Left ventricle myocardium inferior (tissue), 1 donor: ENCODE measurements at places on chromosomes 6 and 20.

- no peak for DNase-seq
Measured at GRCh38 chr6:161463071-161463470, 189.2 kb upstream of the AGPAT4 start.

- no peak for DNase-seq
Measured at GRCh38 chr6:36443471-36444428, 950 bp downstream of the KCTD20 start.

DNA sequence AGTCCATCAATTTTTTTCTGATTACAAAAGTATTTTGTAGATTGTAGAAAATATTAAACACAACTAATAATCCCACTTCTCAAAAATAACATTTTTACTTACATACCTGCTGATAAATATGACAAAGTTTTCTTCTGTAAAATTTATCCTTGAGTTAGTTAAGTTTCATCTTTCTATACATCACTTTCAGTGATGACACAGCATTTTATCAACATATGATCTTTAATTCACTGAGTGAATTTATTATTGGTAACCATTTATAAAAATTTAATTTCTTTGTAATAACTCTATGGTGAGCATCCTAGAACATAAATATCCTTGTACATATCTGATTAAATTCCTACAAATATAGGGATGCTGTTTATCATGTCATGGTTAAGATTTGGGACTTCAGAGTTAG is 385.0 kb upstream of the SLC35B3 start:
- no peak for DNase-seq

DNA sequence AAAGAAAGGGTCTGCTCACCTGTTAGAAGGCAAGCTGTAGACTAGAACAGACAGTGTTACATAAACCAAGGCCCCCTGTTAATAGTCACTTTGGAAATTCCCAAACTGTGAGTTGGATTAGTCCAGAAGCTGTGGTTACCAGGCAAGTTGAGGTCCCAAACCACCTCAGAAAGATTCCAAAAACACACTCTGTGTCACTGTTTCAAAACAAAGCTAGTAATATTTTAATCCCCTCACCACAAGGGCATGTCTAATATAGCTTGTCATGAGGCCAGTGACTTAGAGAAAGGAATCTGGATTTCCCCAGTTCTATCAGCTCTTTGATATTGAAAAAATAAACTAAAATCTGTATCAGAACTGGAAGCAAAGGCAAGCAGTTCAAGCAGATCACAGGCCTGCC is 244.6 kb downstream of the HAO1 start:
- DNase-seq, result no peak

DNA sequence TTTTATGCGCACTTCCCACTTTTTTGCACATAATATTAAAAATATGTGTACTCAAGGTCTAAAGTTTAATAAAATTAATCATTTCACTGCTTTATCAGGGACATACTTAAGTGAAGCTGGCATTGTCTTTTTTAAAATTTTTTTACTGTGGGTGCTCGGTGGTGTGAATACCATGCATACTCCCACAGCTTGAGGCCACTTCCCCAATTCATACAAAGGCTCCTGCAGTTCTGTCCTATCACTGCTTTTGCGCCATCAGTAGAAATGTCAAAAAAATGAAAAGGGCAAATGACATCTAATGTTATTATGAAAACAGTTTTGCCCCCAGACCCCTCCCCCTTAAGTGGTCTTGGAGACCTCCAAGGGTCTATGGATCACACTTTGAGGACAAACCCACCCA is 464.1 kb upstream of the ARID1B start:
- DNase-seq, result no peak

DNA sequence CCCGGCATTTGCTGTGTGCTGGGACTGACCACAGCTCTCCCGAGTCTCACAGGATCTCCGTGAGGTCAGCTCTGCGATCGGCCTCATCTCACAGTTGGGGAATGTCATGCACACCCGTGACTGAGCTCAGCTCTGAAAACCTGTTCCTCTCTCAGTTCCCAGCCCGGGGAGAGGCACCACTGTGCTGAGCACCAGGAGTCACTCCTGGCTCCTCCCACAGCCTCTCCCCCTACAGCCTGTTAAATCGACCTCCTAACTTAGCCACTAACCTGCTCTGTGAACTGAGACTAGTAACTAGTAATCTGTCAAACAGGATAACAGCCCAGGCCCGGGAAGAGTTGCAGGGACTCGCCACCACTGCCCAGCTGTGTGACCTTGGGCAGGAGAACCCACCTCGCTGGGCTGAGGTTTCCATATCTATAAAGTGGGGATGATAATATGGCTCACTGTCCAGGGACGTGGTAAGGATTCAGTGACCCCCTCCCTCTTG is 20.1 kb upstream of the NOL4L start:
- DNase-seq, result no peak

DNA sequence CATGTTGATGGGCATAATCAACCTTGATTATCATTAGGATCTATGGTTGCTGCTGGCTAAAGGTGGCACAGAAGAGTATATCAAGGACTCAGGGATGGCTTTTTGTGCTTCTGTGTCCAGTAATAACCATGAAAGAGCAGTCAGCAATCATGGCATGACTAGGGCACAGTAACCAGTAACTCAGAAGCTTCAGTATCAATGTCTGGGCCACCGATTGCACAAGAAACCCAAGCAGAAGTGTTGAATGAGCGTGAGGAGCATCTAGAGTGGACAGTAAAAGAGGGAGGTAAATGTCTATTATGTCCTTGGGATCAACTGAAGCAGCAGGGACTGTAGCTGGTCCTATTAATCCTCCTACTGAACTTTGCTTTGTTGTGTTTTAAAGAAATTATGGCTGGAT is 81.5 kb upstream of the F13A1 start:
- no peak for DNase-seq

GRCh38 chr6:86152546-86152945 is 509.9 kb upstream of the SYNCRIP start:
- DNase-seq, result no peak

DNA sequence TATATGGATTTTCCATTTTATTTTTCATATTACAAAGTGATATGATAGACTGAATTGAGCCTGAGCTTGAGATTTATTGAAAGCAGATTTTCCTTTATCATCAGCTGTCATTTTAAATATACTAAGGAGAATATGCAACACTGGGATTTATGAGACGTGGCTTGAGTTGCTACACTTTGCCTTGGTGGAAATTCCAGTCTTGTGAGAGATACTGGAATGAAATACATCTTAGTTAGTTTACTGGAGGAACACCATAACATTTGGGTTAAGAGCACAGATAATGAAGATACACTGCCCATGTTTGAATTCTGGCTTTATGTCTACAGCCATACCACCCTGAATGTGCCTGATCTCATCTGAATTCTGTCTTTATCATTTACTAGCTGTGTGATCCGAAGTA is 86.5 kb upstream of the IFNGR1 start:
- no peak for DNase-seq

GRCh38 chr6:106360989-106361430 is 493 bp downstream of the CRYBG1 start:
- DNase-seq, result no peak

DNA sequence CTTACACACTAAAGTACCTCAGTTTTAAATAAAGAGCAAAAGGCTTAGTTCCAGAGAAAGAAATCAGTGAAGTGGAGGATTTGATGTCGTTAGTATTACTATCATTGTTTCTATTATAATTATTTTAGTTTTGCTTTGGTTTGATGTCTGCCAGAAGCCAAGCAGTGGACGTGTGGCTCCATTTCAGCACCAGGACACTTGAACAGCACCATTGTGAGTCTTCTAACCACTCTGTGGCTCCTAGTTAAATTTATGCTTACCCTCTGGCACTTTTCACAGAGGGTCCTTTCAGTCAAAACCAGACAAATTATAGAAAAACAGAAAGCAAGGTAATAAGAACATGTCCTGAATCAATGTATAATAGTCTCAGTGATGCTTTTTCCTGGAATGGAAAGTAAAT is 3.4 kb downstream of the COL9A1 start:
- no peak for DNase-seq

DNA sequence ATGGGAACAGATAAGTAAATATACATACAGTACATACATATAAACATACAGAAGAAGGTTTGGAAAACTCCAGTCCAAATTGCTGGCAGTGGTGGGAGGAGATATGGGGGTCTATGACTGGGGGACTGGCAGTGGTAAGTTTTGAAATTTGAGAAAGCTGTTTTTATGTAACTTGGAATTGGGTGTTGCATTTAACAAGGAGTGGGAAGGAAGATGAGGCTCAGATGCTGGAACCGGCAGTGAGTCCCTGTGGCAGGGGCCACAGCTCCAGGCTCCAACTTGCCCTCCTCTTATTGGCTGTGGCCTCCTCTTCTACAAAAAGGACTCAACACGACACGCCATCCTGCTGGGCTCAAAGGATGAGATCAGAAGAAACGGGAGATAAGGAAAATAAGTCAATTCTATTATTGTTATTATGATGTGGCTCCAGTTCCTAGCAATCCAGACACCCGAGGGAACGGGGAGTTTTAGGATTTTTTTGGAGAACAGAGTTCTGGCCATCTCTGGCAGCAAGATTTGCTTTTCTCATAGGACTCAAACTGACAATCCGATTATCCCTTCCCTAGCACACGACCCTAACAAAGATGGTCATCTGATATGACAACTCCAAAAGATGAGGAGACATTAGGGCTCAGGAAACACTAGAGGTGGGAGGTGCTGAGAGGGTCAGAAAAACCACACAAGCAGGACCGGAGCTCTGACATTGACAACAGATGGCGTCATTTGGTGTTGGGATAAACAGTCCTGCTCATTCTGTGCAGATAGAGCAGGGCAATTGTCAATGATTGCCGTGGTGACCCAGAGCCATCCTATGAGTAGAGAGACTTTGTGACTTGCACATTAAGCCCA is 6.0 kb upstream of the TGM2 start:
- DNase-seq, result peak; percentile 42

DNA sequence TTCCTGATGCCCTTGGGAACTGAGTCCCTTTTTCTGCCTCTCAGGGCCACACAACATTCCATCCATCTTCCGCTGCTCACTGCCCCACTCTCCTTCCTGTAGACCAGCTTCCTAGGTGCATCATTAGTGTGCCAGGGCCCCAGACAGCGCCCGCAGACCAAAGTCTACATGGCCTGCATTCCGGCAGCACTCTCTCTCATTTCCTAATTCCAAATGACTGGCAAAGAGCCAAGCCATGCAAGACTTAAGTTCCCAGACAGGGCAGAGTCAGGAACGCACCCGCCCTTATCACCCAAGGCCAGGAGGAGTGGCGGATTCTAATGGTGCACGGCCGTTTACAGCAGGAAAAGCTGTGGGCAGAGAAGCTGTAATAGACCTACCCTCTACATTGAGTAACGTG is 159.8 kb upstream of the ARID1B start:
- DNase-seq, result no peak

DNA sequence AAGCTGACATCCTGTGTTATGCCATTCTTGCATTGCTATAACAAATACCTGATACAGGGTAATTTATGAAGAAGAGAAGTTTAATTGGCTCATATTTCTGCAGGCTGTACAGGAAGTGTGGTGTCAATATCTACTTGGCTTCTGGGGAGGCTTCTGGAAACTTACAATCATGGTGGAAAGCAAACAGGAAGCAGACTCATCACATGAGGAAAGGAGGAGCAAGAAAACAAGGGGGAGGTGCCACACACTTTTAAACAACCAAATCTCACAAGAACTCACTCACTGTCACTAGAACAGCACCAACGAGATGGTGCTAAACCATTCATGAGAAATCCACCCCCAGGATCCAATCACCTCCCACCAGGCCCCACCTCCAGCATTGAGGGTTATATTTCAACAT is 143.1 kb upstream of the GGTLC1 start:
- no peak for DNase-seq

DNA sequence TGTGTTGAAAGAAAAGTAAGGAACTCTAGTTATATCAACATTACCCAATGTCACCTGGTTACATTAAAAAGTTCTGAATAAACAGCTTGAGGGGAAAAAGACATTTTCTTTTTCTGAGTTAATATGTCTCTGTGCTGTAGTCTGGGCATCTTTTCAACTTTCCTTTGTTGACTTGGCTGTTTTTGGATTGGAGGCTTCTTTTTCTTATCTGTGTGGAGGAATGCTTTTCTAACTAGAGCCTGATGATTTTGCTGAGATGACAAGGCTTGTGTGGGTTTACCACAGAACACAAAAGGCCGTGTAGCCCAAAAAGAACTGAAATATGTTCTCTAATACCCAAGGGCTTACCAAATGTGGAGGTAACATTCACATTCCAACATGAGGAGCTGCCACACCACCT is 161.8 kb downstream of the KCNQ5 start:
- DNase-seq, result no peak
